ENCODE measurements at places on chromosomes 1 and 21.

GRCh38 chr1:5522531-5523145, 469.6 kb downstream of the NPHP4 start:
- DNase-seq, result no peak

GRCh38 chr1:25804244-25804963, 4.4 kb downstream of the SELENON start:
- DNase-seq, result no peak

DNA sequence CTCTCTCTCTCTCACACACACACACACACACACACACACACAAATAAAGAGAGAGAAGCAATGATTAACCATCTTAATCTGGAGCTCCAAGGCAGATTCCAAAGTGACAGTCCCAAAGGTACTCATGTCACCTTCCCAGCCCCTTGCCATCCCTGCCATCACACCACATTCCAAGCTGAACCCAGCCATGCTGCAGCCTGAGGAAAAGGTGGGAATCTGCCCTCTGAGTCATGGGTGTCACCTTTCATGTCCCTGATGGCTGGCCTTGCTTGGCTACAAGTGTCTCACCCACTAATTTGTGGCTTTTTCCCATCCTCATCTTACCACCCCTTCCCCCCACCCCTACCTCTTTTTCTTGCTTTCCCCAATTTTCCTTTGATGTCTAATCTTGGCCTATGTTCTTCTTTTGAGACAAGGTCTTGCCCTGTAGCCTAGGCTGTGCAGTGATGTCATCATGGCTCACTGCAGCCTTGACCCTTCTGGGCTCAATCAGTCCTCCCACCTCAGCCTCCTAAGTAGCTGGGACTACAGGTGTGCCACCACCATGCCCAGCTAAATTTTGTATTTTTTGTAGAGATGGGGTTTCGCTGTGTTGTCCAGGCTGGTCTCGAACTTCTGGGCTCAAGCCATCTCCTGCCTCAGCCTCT, 3.2 kb downstream of the ANXA9 start:
- no peak for DNase-seq

- DNase-seq, result no peak
Observed at GRCh38 chr1:193103759-193104501, 1.3 kb downstream of the GLRX2 start.

DNA sequence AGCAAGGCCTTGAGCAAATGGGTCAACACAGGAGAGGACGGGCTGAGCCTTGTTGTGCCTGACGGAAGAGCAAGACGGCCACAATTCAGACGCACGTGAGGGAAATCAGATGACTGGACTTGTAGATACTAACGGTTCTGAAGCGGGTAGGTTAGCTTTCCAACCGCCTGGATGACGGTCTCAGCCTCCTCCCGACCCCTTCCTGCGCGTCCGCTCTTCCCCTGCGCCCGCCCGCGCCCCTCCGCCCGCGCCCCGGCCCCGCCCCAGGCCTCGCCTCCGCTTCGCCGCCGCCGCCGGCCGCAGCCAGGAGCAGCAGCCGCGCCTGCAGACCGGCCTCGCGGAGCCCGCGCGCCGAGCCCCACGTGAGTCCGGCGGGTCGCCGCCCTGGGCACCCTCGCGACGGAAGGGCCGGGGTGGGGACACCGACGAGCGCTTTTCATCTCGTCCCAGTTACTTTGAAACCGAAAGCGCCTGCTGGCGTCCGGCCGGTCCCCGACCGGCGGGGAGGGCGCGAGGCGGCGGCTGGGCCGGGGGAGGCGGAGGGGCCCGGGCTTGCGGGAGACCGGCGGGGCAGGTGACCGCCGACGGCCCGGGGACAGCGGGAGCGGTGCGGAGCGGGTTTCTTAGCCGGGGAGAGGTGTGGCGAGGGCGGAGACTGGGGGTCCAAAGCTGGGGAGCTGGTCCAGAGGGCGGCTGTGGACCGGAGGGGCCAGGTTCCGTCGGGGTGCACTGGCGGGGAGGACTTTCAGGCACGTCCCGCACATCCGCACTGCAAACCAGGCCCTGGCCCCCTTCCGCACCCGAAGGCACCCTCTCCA, at the start of gene TRAF5:
Gene TRAF5, plus strand, starts transcription at position 306 of the 818 bp plus-strand sequence. CDS start 26,407 bp downstream, outside the sequence.
- no peak for DNase-seq

DNA sequence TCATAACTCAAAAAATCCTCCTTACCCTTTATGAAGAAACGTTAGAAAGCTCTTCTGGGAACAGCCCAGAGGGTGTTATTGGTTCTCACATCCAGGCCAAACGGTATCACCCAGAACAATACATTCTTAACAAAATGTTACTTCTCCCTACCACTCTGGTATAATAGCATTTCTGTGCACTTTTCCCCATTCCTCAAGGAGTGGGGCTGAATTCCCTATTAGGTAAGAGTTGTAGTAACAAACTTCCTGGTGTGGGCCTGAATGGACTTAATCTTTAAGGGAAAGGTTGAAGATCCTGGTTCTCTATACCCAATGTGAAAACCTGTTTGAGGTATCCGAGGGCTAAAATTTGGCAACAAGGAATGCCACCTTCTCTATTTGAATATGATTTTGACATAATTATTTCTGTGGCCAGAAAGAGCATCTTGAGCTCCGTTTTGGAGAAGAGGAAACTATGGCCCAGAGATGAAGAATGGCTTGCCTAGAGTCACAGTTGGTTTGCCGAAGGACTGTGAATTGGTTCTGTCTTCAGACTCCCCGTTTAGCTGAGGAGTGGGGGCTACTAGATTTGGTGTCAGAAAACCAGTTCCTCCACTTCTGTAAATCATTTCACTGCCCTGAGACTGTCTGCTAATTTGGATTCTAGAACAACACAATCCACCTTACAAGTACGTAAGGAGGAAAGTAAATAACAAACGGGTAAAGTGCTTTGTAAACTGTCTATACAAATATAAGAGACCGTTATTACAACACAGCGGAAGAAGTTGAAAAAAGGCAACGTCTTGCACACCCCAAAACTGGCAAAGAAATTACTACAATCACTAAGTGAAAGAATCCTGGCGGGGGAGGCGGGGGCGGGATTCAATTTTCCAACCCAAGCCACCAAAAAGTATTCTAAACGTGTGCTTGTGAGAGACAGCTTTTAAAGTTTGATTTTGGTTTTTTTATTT, 2.3 kb downstream of the ANP32E start:
- DNase-seq, result no peak

GRCh38 chr1:5913078-5913845, 79.0 kb downstream of the NPHP4 start:
- no peak for DNase-seq

- DNase-seq, result no peak
Observed at GRCh38 chr21:36703626-36704280, 4.8 kb downstream of the SIM2 start.

GRCh38 chr1:159188375-159188788, 16.3 kb upstream of the ACKR1 start:
- no peak for DNase-seq

GRCh38 chr1:93353286-93353685, 7.6 kb downstream of the DR1 start:
- DNase-seq, result no peak

Data from stimulated activated CD8-positive, alpha-beta memory T cell treated with anti-CD3 and anti-CD28 coated beads, Interleukin-7, amount 100 ng/mL, for 1 hour (primary cell).